Stimulated activated CD8-positive, alpha-beta memory T cell treated with anti-CD3 and anti-CD28 coated beads, Interleukin-4, amount 100 ng/mL, for 1 hour (primary cell): ENCODE measurements at places on chromosomes 2 and 18.

GRCh38 chr18:59994357-59994756 is 94.6 kb downstream of the PMAIP1 start:
- no peak for DNase-seq

DNA sequence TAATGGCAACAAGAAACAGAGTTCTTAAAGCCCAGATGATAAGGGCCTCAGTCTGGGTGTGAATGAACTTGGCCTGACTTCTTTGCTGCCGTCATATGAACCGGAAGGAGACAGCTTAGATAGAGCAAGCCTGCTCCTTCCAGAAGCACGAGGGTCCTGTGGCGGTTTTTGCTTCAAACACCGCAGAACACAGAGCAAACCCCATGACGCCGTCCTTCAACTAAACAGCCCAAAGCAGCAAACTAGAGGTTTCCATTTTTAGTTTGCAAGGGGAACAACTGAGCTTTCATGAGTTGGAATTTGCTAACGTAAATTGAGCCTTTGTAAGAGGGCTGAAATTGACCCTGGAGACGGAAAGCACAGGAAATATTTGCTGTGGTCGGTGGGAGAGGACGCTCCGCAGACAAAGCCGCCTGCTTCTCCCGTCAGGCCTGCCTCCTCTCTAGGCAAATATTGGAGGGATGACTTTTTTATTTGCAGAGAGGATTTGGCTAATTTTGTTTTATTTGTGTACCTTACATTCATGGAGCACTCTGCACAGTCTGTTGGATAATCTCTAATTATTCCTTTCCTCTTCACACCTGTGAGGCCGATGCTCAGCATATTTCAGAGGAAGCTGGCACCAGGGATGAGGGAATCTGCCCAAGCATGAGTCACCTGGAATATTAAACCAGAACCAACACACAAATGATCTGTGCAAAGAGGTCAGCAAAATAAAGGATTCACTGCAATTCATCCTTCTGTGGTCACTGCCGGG is 134.0 kb upstream of the NCK2 start:
- DNase-seq: no peak

DNA sequence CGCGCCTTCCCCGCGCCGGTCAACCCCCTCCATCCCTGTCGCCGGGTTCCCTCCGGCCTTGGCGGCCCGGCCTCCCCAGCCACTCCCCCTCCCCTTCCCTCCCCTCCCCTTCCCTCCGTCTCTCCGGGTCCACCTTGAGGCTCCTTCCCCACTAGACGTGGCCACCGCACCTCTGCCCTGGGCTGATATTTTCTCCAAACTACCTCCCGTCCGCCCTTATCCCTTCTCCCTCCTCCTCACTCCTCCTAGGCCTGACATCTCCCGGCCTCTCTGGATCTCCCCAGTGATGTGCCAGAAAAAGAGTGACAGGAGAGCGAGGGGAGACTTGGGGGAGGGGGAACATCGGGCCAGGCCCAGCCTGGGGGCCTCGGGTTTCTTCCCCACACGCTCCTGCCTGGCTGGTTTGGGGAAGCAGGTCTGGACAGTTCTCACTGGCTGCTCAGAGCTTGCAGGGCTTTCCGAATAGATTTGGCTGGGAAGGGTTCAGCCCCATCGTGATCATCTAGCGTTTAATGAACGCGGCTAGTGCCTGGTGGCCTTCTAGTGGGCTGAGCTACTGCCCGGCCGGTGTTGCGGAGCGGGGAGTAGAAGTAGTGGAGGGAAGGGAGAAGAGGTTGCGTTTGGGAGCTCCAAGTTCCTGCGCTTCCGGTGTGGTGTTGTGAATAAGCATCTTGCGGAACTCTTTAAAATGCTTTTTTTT is 641 bp downstream of the MAPRE3 start:
- no peak for DNase-seq

DNA sequence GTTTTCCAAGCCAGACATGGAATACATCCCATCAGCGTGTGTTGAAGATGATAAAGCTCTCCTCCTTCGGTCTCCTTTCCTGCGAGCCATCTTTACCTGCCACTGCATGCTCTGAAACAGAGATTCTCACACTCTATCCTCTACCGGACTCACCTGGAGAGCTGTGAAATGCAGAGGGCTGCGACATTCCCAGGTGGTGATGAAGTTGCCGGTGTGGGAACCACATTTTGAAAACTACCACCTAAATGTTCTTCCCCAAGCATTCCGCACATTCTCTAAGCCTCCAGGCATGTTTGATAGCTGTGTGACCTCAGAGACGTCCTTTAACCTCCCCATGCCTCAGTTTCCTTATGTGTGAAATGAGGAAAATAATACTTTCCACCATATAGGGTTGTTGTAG is 226.2 kb upstream of the RAB6C start:
- DNase-seq: no peak

- DNase-seq: no peak
Observed at GRCh38 chr2:31411771-31412170, 2.8 kb downstream of the XDH start.

DNA sequence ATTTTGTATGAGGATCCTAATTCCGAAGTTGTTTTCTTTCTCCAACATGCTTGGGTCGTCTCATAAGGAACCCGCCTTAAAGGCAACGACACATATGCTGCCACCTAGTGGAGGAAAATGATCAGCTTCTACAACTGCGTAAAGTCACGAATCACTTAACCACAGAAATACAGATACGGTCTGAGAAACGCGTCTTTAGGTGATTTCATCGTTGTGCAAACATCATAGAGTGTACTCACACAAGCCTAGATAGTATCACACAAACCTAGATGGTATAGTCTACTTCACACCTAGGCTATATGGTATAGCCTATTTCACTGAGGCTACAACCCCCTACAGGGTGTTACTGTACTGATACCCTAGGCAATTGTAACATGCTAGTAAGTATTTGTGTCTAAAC is 13.1 kb downstream of the GNLY start:
- DNase-seq: peak; percentile 32

DNA sequence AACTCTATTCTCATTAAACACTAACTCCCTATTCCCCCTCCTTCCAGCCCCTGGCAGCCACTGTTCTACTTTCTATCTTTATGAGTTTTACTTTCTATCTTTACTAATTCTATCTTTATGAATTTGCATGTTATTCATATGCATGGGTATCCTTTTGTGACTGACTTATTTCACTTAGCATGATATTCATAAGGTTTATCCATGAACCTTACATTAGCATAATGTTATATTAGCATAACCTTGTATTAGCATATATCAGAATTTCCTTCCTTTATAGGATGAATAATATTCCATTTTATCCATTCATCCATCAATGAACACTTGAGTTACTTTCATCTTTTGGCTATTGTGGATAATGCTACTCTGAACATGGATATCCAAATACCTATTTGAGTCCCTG is 41.8 kb downstream of the MSTN start:
- no peak for DNase-seq

GRCh38 chr2:105541189-105542050 is 142.6 kb upstream of the FHL2 start:
- no peak for DNase-seq

DNA sequence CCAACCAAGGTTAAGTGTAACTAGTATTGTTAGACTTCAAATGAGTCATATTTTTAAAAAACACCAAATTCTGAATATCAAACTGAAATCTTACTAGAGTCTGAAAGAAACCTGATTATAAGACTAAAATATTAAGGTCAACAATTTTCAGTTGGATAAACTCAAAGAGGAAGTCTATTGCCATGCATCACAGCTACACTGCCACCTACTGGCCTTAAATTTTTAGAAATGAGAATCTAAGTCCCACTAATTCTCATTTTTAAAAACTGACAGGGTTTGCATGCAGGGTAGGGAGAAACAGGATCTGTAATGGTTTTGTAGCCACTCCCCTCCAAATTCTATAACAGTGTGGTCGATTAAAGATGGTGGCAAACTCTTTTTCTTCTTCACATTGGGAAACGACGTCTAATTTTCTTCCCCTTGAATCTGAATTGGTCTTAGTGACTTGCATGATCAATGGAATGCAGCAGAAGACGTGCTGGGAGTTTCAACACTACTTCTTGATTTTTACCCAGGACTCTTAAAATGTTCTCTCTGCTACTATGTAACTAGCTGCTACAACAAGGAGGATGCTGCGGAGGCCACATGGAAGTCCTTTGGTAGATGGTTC is 176.1 kb upstream of the SESTD1 start:
- DNase-seq: no peak

GRCh38 chr18:63365876-63366212 is 1.2 kb downstream of the KDSR start:
- no peak for DNase-seq

DNA sequence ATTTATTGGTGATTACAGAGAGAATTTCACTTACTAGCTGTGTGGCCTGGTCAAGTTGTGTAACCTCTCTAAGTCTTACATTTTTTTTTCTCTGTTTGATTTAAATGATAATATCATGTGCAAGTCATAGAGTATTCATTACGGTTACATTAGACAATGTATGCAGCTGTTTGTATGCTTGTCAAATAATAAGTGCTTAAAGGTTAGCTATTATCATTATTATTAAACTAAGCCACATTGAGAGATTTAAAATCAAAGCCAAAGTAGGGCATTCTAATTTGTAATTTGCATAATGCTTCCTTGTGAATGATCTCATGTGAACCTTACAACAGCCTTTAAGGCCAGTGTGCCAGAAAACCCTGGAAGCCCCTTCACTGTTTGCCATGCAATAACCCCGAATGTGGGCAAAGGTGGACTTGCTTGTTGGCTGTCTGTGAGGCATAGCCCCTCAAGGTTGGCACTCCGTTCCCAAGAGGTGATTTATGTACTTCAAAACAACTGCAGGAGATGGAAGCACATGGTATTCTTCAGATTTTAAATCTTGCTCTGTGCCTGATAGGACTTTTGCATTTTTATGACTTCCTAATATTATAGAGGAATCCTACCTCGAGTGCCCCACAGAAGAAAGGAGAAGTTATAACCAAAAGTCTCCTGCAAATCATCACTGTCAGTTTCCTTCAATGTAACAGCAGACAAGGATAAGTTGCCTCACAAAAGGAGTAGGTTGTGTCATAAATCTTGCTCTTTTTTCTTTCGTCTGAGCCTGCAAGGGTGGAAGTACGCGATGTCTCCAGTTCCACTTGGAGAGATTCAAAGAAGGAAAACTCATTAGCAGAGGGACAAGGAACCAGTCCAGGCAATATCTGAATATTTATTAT is 272.0 kb downstream of the TGIF1 start:
- DNase-seq: no peak

- no peak for DNase-seq
Observed at GRCh38 chr2:56286936-56287335, 103.1 kb downstream of the CCDC85A start.

GRCh38 chr18:75407468-75408437 is 19.8 kb downstream of the SMIM21 start:
- no peak for DNase-seq

DNA sequence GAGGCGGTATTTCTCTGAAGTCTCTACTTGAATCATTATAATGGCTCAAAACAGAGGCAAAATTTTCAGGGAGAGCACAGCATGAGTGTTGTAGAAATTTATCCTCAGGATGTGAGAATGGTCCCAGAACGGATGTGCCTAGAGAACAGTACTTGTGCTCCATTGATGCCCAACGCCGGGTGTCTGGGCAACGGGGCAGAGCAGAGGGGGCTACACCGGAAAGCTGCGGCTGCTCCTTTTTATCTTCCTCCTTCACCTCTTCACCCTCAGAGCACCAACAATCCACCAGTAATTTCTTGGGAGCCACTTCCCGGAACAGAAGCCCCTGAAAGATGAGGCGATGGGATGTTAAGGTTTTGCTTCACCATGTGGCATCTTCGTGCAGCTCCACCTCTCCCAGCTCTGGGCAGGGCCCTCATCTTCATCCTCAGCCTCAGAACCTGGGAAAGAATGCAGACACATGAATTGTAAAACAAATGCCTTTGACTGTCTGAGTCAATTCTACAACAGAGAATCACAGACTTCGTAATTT is 71.5 kb downstream of the PTGR3 start:
- no peak for DNase-seq

DNA sequence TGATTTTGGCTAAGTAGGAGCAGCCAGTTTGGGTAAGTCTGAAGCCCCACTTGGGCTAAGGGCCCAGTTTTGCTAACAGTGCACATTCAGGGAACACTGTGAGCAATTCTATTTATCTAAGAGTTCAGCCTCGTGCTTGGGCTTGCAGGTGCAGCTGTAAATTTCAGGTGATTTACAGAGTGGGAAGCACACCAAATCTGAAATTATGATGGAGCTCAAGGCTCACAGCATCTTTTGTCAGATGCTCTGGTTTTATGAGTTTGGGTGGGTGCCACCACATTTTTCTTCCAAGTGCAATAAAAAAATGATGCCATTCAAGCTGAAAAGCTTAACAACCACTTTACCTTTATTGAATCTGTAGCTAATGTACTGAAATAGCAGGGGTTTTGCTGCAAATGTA is 671.2 kb downstream of the LRRTM4 start:
- no peak for DNase-seq

- no peak for DNase-seq
Observed at GRCh38 chr2:26048791-26049190, 14.9 kb downstream of the RAB10 start.

DNA sequence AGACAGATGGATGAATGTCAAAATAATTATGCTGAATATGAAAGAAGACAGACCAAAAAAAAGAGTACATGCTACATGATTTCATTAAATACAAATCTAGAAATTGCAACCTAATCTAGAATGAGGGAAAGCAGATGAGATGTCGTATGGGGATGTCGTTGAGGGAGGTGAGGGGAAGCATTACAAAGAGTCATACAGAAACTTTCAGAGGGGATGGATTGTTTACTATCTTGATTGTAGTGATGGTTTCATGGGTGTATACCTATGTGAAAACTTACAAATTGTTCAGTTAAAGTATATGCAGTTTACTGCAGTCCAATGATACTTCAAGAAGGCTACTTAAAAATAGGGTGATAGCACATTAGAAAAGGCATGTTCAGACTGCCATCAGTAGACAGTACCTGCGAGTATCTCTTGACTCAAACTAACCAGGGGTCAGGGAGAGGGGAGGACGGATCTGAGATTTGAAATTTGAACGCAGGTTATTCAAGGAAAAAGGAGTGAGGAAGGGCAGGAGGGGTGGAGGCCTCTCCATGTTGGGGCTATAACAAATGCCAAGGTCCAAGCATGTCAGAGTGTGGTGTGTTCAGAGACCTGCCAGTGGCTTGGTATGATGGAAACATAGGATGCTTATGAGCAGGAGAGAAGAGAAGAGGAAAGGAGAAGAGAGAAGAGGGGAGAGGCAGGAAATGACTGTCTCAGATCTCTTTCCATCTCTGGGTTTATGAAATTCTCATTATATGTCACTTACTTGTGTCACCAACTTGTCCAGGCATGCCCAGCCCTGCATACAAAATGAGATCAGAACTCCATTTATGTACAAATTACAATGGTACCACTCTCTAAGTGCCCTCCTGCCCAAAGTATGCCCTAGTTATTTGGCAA is 257.3 kb upstream of the CXCR4 start:
- no peak for DNase-seq

GRCh38 chr2:128454980-128455720 is 136.5 kb upstream of the HS6ST1 start:
- DNase-seq: no peak

DNA sequence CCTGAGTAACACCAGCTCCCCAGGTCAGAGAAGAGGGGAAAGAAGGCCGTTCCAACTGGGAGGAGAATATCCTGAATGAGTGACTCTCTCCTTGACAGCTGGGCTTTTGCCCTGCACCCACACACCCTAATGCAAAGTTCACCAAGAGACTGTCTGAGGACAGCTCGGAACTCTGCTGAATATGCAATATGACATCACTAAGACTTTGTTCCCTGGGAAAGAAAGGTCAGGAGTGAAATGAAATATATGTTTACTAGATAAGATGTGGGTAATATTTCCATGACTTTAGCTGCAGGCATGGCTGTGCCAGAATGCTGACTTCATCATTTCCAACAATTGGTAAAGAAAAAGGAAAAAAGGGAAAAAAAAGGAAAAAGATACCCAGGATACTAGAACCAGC is 488.2 kb upstream of the RAB6C start:
- DNase-seq: no peak
